ENCODE measurements at places on chromosomes 13 and 19.

DNA sequence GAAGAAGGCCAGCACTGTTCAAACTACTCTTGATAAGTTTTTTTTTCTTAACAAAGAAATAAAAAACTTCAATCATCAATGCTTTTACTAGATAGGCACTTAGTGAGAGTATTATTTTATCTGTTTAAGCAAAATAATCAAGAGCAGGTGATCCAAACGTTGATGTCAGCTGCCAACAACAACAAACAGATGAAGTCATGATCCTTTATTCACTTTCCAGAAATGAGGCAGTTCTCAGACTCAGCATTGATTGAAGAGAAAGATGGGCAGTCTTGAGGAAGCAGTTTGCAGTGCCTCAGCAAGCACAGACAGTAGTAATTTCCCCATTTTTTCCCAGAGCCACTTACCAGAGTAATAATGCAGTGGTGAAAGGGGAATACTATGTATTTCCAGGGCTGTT, 38.4 kb upstream of the CSNK1A1L start:
- DNase-seq, result no peak

GRCh38 chr19:11574689-11575088, 2.8 kb downstream of the ACP5 start:
- no peak for DNase-seq

DNA sequence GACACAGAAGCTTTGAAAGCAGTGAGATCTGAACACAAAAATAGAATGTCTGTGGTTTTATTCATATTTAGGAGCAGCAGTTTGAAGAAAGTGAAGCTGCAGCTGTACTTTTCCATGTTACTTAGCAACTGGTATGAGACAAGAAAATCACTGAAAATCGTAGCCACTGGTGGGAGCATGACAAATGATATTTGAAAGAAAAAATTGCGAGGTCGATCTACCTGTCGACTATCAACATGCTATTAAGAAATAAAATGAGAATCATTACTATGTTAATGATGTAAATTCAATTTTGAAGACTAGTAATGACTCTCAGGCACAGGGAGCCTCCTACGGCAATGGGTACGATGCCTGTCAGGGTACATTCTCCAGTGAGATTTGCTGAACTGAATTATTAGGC, 436.4 kb downstream of the SLITRK5 start:
- no peak for DNase-seq

DNA sequence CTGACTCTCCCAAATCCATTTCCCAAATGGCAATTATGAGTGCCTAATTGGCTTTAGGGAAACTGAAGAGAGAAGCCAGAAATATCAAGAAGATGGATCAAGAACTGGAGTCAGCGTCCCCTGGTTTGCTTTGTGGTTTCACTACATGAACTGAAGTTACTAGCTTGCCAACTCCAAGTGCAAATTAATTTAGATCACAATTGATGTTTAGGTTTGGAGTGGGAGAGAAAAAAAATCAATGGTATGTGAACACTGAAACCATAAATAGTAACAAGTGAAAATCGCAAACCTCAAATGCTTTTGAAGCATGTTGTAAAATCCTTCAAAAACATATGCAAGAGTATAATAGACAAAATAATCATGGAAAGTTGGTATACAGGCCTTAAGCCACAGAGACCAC, 1528.6 kb upstream of the SLC10A2 start:
- no peak for DNase-seq

GRCh38 chr19:4015705-4016402, 8.3 kb downstream of the PIAS4 start:
- no peak for DNase-seq
